Fibroblast of skin of right biceps (primary cell): ENCODE measurements at places on chromosomes 2 and 18.

GRCh38 chr2:136013955-136014354 lies 28.5 kb upstream of the DARS1 start:
- DNase-seq: no peak

DNA sequence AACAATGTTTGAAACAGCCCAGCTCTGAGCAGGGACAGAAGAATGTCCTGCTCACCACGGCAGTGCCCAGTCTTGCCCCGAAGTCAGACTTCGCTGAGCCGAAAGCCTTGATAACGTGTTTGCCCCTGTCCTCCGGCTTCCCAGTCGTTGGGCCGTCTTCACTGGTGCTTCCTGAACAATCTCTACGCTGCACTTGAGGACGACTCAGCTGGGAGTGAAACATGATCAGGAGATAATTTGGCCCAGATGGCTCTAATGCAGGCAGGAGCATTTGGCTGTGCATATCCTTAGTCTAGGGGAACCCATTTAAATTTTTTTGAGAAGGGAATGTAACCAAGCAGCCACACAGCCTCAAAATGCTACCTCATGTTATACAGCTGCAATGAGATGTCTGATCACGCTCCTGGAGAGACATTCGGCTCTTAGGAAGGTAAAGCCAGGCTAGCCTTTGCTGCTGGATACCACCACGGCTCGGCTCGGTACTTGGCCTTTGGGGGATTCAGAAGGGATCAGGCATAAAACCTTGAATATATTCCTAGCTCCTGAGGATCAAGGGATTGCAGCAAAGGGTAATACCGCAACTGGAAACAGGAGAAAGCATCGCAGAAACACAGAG lies 43.6 kb downstream of the FECH start:
- DNase-seq: peak; percentile 82

DNA sequence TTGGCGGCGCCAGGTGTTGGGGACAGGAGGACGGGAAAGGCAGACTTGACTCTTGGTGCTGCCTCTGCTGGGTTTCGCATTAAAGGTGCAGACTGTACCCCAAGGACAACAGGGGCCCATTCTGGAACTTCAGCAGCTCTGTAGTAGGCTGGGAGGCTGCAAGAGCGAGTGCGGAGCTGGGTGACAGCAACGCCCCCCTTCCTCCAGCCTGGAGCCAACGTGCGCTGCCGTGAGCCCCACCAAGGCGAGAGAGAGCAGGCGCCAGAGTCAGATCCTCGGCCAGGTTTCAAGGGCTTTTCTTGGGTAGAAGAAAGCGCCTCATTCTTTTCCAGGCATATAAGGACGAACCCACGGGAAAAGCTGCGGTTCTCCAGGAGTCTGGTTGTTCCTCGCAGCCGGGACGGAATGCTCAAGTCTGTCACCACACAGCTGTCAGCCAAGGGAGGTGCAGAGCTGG lies 1.9 kb downstream of the DOK6 start:
- no peak for DNase-seq

- peak; percentile 34 for DNase-seq
These were observed 62.2 kb downstream of the KCNE4 start for GRCh38 chr2:223114170-223114569.

DNA sequence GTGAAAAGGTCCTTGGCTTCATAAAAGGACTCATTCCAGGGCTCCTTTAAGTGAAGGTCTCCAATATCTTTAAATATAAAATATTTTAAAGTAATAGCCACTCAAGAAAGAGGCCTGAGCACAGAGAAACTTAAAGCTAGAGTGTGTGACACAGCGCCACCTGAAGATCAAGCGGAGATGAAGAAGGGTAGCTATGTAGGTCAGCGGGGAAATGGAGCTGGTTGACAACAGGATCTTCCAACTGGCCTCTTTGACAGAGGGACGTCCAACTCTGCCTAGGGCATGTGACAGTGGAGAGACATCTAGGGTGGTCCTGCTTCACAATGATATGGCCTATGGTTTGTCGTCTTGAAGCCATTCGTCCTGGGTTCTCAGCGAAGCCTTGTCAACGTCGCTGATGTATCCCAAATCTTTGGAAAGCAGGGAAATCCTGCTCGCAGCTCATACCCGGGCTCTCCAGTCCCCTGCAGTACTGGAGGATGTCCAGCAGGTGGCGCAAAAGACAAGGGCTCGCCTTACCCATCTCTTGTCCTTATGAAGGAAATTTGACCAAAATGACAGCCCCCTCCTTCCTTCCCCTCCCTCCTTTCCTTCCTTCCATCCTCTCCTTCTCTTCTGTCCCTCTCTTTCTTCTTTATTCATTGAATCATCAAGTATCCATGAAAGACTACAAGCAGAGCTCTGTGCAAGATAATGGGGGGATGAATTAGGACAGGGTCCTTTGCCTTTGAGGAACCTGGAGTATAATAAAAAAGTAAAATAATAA lies 59.6 kb downstream of the LONRF2 start:
- DNase-seq: peak; percentile 60

DNA sequence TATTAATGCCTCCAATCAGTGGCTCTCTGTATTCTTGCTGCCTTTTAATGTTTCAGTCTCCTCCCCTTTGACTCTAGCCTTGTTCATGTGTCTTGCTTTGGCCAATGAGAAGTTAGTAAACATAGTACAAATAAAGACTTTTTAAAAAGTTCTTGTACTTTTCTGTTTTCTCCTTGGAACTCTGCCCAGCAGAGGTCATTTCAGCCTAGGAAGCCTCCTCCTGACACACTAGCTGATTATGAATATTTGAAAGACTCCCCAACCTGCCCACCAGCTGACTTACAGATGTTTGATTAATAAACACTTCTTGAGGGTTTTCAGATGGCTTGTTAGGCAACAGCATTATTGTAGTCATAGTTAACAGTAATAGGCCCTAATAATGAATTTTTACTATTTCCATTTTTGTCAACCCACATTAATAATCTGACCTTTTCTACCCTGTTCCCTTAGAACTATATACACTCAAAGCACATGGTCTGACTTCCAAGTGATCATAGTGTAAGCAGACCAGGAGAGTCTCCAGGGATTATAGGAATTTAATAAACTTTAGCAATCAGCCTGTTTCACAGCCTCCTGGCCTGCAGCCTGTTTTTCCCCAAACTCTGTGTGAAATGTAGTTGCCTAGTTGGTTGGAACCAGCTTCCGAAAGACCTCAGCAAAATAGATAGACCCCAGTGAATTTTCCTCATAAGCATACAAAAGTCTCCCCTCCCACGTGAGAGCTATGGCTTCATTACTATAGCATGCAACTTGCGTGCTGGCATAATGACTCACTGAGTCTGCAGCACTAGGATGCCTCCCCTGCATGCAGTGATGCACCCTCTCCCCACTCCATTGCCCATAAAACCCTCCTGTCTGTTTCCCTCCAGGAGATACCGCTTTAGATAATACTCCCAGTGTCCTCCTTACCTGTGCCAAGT lies 670.7 kb upstream of the ZNF804A start:
- peak; percentile 79 for DNase-seq

DNA sequence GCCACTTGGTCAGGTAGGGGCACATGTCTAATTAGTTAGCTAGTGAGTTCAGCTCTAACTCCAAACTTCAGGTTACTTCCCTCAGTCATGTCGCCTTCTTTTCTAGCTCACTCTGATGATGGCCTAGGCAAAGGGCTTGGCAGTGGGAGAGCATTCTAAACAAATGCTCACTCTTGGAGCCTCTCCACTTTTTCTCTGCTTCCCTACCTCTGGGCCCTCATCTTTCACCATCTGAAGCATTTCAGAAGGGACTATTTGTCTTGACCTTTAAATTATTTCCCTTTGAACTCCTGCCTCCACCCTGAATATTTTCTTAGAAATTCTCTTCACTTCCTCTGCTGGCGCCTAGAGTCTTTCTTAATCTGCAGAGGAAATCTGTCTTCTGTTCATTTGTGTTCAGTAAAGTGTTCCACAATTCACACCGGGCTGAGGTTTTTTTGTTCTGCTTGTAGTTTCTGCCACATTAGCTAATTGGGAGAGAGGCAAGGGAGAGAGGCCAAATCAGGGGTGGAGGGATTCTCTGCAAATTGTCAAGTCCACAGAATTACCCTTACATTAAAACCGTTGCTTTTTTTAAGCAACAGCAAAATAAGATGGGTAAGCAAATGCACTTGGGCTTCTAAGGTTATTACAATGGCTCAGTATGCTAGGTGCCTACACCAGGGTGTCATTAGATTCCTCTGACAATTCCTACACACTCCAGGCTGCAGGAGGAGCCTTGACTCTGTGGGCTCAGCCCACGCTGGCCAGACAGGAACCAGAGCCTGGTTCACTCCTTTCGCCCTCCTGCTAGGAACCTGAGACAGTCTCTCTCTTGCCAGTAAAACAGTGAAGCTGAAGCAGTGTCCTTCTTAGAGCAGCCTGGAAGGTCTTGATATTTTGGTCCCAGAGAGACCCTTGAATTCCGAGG lies 5.5 kb downstream of the MSGN1 start:
- no peak for DNase-seq

DNA sequence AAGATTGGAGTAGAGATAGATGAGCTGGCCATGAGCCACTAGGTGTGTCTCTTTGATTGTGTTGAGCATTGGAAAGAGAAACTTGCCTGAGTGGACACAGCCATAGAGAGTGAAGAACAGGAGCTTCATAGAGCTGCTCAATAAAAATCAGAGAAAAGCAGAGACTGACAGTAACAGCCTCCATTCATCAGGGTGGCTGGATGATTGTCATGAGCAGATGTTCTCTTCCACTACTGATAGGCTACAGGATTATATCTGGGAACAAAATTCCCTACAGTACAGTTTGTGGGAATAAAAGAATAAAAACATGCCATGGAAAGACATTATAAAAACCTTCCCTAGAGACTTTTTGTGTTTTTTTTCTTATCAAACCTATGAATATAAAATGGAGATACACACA lies 404.8 kb upstream of the ACVR2A start:
- no peak for DNase-seq
